Stimulated activated CD8-positive, alpha-beta memory T cell treated with anti-CD3 and anti-CD28 coated beads, Interleukin-4, amount 100 ng/mL, for 24 hours (primary cell): ENCODE measurements at places on chromosomes 5 and 9.
A peak's percentile ranks its signal among the peaks of the same experiment; 100 is the strongest.

DNA sequence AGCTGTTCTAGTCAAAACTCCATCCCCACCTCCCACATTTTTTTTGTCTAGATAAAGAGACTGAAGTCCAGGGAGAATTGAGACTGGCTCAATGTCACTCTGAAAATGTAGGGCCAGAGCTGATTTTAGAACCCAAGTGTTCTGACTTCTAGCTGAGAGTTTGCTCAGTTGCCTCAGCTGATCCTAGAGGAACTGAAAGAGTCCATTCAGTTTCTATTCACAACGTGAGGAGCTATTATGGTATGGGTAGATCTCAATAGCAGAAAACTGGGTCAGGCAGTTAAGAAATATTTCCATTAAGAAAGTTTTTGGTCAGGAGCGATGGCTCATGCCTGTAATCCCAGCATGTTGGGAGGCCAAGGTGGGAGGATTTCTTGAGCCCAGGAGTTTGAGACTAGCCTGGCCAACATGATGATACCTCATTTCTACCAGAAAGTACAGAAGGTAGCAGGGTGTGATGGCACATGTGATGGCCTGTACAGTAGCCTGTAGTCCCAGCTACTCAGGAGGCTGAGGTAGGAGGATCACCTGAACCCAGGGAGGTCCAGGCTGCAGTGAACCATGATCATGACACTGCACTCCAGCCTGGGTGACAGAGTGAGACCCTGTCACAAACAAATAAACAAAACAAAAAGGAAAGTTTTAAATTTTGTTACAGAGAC, 61.7 kb downstream of the GLRA1 start:
- no peak for DNase-seq

- no peak for DNase-seq
Observed at GRCh38 chr9:90419221-90419851, 223.3 kb downstream of the DIRAS2 start.

GRCh38 chr9:21023861-21024260, 7.6 kb downstream of the HACD4 start:
- no peak for DNase-seq

DNA sequence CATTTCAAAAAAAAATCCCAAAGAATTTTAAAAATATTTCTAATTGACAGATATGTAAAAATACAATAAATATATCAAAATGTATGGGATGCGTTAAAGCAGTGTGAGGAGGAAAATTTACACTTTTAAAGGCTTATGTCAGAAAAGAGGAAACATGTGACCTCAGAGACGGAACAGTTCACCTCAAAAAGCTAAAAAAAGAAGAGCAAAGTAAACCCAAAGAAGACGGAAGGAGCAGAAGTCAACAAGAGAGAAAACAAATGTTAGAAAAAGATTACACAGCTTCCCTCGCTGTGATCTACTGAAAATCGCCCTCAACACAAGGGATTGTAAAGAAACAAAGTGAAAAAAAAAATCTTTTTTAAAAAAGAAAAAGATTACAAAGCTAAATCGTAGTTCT, 186.9 kb downstream of the AUH start:
- no peak for DNase-seq

GRCh38 chr9:135343837-135344522, 135.6 kb upstream of the PPP1R26 start:
- DNase-seq, result peak; percentile 12

DNA sequence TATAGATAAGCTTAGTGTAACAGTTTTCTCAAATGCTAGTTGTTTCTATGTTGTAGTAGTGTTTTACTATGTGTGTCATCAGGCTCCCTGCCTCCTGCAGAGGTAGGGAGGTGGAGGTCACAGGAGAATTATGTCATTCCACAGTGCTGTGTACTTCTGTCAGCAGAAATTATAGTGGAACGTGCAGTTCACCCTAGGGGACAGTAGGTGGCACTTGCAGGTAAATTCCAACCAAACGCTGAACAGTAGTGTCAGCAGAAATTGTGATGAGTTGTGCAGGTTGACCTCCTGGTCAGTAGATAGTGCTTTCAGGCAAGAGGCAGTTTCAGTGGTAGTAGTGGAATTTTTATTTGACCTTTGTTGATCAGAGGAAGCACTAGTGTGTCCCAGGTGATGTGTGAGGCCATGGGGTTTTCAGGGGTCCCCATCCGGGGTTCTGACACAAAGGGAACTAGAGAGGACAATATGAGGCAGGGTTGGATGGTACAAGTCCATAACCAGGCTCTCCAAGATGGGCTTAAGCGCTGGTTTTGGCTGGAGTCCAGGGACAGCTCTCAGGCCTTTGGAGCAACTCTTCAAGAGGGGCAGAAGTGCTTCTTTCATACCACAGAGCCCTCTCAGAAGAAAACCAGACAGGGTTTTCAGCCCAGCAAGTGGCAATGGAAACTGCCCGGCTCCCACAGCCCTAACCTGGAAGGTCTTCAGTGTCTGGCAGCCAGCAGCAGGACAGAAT, 402.9 kb downstream of the CYLC2 start:
- DNase-seq, result no peak

GRCh38 chr9:135701067-135701958, 672 bp upstream of the KCNT1 start:
- peak; percentile 19 for DNase-seq

- no peak for DNase-seq
Observed at GRCh38 chr9:89071591-89071990, 80.3 kb downstream of the S1PR3 start.

DNA sequence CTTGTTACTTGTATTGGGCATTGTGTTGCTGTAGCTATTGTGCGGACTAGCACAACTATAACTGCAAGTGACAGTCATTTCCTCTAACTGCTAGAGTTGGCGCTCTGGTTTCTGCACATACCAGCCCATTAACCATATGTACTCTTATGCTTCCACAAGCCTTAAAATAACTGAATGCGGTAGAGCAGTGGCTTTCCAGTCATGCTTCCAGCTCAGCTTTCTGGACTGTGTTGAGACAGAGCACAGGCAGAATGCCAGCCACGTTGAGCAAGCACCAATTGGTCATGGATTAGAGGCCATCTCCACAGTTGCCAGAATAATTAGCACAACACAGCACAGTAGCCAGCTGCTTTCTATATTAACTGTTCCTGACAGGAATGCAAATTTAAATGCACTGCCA, 12.2 kb downstream of the INVS start:
- no peak for DNase-seq

DNA sequence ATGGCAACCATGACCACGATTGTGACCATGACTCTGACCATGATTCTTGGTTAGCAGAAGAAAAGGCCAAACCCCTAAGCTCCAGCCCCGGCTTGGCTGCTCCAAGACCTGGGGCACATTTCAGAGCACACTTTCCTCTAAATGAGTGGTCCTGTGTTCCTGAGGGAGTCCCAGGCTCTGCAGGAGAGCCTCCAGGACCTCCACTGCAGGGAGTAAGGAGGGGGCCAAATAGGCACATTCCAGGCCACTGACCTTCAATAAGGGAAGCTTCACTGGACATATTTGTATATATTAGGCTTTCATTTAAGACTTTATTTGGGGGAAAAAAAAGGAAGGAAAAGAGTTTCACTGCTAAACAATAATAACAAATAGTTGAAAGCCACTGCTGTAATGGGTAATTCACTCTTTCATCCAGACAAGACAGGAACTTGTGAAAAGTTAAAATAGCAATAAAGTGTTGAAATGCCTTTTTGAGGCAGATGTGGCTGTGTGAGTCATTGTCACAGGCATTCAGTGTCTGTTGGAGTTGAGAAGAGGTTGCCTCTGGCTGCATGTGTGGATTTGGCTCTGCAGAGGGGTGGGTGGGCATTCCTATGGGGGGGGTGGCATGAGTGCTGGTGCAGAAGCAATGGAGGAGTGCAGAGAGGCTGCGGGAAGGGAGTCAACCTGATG, 63.9 kb upstream of the TGFBR1 start:
- no peak for DNase-seq
